ENCODE measurements at places on chromosomes 12 and 14.
A peak's percentile ranks its signal among the peaks of the same experiment; 100 is the strongest.

GRCh38 chr14:93970965-93971634 lies 5.3 kb downstream of the ASB2 start:
- no peak for DNase-seq

- DNase-seq = peak; percentile 24
Measured at GRCh38 chr14:99784508-99784907, 8.7 kb upstream of the EML1 start.

- DNase-seq = peak; percentile 14
Measured at GRCh38 chr14:44846232-44846824, 115.4 kb downstream of the KLHL28 start.

GRCh38 chr14:92040431-92041051 lies 682 bp upstream of the TRIP11 start:
- peak; percentile 56 for DNase-seq

DNA sequence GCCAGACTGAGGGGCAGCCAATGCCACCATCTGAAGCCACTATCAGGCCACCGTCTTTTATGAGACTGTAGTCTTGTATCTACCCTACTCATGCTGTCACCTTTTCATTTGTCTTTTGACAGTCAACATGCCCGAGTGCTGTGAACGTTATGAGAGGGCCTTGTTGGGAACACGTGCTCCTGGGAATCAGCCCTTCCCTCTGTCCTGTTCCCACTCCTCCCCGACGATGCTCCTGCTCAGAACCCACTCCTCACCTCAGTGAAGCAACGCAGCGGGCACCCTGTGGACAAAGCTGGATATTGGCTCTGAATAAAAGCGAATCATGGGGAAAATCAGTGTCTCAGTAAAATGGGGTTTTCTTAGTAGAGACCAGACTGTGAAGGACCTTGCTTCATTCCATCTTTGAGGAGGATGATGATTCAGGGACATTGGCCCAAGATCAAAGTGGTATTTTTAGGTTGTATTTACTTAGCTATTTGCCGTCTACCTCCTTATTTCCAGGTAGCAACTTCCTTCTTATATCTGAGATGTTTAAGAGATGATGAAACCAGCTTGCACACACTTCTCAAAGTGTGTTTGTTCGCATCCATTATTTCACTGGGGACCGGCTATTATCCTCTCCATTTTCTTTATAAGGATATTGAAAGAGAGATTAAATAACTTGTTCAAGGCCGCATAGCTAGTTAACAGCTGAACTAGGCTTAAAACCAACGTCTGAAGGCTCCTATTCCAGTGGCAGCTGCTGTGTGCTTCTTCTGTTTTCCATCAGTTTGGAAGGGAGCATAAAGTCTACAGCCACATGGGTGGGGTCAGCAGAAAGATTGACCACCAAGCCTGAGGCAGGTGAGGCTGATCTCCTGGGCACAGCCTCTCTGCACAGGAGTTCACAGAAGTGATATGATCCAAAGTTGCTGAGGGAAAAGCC lies 43.9 kb upstream of the CTDSP2 start:
- DNase-seq = no peak

GRCh38 chr14:71716041-71716772 lies 216.0 kb upstream of the RGS6 start:
- DNase-seq = no peak

GRCh38 chr12:57617942-57618341 lies 6.7 kb downstream of the ARHGEF25 start:
- DNase-seq = no peak

DNA sequence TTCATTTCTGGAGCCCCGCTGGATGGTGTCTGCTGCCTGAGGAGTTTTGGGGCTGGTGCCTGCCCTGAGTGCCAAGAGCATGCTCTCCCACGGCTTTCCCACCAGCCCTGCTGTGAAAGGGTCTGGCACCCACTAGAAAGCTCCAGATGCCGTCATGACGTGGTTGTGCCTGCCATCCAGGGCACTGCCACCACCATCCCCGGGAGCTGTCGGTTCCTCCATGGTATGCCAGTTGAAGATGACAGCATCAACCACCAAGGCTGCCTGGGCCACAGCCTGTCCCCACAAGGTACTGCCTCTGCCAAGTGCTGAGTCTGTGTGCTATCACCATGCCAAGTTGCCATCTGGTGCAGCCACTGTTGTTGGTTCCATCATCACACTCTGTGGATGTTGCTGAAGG lies 85.9 kb downstream of the TTC8 start:
- no peak for DNase-seq

DNA sequence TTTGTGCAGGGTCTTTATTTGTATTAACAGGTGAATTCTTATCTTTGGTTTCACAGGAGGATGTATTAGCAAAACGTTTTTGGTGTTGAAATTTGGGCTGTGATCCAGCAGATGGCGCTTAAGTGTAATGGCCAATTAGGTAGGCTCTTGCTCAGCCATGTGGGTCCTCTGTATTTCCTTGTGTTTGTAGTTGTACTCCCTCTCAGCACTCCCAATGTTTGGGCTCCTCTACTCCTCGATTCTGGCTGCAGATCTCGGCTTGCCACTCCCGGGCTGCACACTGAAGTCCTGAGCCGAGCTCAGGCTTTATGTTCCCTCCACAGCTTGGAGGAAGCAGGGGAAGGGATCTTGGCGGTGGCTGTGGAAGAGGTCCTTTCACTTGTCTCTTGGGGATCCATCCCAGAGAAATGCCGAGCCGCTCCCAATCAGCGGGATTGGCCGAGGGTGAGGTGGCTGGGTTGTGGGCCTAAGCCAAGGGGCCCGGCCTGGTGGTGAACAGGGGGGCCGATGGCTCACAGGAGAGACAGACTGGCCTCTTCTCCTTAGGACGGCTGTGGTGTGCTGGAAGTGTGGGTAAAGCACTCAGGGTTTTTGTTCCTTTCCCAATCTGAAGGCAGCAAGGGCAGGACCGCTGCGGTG lies 133.7 kb downstream of the AEBP2 start:
- DNase-seq = no peak

DNA sequence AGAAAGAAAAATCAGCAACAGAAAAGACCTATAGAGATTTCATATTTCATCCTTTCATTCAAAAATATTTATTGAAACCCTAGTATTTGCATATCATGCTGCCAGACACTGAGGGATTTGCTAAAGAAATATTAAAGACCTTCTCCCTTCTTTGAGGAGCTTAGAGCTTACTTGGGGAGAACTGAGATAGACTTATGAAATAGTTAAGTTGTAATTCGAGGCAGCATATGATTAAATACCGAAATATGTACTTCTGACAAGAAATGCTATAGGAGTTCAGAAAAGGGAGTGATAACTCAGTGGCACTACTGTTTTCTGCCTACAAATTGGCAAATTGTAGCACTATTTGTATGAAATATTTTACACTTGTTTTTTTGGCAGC lies 59.1 kb downstream of the PLXNC1 start:
- no peak for DNase-seq

DNA sequence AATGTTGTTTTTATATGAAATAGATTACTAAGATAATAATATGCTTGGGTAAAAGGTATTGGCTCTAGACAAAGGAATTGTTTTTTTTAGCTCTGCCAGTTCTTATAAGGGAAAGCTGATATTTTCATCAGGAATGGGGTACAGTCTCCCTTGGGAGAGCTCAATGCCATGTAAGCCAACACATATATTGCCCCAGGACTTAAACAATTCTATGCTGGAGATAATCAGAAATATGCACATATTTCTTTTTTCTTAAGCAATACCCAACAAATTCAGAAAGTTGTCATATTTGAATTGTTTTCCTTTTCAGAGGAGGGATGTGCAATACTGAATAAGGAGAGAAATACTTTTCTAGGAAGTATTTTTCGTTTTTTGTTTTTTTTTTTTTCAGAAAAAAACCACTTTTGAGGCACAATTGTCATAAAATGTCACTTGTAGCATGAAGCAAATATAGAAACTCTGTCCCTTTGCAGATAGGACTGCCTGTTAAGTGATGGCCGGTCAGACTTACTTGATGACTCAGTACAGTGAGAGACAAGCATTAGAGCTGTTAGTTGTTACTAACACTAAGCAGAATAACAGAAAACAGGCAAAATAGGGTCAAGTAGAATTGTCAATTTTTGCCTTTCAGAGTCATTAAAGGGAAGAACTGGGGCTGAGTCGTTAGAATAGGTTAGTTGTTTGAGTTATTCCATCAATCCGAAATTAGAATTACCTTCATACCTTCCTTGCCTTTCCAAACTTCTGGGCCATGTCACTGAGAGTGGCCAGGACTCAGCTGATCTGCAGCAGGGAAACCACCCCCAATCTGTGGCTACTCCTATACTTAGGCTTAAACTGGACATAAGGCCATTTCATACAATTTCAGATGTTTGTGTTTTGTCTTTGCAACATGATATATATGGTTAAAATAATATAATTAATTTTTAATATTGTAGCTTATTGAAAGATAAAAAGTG lies 168.1 kb downstream of the SLC38A4 start:
- no peak for DNase-seq

GRCh38 chr14:70283156-70283555 lies 76.3 kb downstream of the COX16 start:
- no peak for DNase-seq

- no peak for DNase-seq
Measured at GRCh38 chr12:3030821-3031429, 46.3 kb upstream of the TSPAN9 start.

- DNase-seq = no peak
Measured at GRCh38 chr14:103052407-103052806, 4.9 kb downstream of the CDC42BPB start.

All from NCI-H2227 treated with DMSO at 0.1 percent for 48 hours (cell line).